Amygdala (tissue), 56 donors: ENCODE measurements at places on chromosomes 7 and 10.

GRCh38 chr10:119483001-119483400, 59.5 kb downstream of the RGS10 start:
- DNase-seq, result no peak

- DNase-seq, result no peak
These were observed 10.3 kb downstream of the PRF1 start for GRCh38 chr10:70592186-70592735.

DNA sequence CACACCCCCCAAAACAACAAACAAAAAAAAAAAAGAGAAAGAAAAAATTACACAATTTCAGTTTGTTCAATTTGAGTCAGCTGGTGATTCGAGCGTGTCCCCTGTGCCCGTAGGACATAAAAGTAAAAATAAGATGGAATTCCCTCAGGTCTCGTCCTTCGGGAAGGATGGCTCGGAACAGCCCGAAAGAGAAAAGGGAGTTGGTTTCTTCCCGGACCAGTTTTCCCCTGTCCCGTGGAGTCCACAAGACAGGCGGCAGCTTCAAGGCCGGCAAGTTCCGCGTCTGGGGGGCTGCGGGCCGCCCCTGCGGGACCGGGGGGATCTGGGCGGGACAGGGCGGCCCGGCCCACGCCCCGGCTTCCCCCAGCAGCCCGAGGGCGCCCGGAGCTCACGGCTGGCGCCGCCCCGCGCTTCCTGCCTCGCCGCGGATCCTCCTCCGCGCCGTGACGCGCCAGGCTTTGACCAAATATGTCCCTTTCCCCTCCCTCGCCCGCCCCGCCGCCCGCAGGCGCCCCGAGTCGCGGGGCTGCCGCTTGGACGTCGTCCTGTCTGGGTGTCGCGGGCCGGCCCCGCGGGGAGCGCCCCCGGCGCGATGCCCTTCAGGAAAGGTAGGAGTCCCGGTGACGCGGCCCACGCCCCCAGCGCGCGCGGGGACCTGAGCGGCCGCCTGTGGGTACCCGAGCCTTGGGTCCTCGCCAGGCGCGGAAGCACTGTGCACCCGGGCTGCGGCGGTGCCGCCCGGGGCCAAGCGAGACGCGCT, 55.8 kb downstream of the RBM17 start:
- DNase-seq, result peak; percentile 35

DNA sequence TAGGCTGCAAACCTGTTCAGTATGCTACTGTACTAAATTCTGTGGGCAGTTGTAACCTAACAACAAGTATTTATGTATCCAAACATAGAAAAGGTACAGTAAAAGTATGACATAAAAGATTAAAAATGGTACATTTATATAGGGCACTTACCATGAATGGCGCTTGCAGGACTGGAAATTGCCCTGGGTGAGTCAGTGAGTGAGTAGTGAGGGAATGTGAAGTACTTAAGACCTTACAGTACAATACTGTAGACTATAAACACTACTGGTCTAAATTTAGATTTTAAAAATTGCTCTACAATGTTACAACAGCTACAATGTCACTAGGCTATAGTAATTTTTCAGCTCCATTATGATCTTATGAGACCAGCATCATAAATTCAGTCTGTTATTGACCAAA, 146.0 kb upstream of the GNAI1 start:
- no peak for DNase-seq

GRCh38 chr7:78585980-78586379, 787.4 kb downstream of the PHTF2 start:
- no peak for DNase-seq

GRCh38 chr7:144777005-144777839, 58.6 kb downstream of the TPK1 start:
- DNase-seq, result no peak

DNA sequence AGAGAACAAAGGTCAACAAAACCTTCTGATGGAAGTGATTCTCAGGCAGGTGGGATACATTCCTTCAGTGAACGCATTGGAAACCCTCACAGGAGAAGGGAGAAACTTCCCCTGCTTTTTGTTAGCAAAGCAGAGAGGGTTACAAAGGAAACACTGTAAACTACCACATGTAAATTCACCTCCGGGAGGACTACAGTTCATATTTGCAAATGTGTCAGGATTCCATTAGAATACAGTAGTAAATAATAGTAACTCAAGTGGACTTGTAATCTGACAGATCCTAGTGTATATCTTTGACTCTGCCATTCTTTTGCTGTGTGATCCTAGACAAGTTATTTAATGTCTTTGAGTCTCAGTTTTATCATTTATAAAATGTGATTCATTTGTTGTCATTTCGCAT, 504.3 kb upstream of the NRP1 start:
- DNase-seq, result no peak

GRCh38 chr10:44662051-44662450, 249.1 kb upstream of the TMEM72 start:
- DNase-seq, result no peak

DNA sequence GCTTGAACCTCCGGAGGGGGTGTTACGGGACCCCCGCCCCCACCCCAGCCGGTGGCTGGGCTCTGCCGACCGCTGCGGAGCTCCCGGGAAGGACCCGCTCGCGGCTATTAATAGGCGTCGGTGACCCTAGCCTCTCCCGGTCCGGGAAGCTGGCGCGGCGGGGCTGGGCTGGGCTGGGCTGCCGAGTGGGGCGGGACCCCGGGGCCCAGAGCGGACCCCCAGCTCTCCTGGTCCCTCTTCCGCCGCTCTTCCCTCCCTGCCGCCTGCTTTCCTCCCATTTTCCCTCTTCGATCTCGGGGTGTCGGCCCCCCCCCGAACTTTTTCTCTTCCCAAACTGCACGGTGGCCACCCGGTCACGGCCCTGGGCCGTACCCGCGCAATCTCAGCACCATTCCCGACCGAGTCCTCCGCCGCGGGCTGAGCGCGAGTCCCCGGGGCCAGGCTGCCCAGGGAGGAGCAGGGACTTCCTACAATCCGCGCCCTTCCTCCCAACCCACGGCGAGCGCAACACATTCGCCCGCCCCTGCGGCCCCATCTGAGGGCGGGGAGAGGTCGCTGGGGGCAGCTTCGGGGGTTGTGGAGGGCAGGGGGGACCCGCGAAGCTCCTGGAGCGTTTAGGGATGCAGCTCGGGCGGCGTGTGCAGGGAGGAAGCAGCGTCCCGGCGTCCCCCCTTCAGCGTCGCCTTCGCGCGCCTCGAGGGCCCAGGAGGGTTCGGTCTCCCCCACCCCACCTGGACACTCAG, 3.1 kb upstream of the ELFN1 start:
- no peak for DNase-seq

- no peak for DNase-seq
These were observed 831.1 kb upstream of the C7orf33 start for GRCh38 chr7:147759327-147759943.

GRCh38 chr10:80351220-80351619, 5.3 kb downstream of the DYDC1 start:
- DNase-seq, result no peak

- no peak for DNase-seq
These were observed 29.4 kb upstream of the GPR26 start for GRCh38 chr10:123636598-123637325.

DNA sequence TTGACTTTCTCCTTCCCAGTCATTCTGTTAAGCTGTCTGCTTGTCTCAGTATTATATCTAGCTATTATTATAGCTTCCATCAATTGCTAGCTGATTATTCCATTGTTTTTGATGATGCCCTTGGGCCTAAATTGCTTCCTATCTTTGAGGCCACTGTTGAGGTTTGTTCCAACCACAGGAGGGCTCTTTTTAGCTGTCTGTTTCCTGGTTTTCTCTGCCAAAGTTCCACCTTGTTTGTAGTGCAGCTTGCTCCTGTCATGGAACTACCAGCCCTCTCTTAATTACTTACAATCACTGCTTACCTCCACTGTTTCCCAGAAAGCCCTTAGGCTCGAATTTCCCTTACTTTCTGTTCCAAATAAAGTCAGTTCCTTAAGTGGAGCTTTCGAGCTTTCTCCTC, 118.7 kb upstream of the SEC61G start:
- no peak for DNase-seq

GRCh38 chr10:132812520-132812919, 26.6 kb upstream of the NKX6-2 start:
- no peak for DNase-seq

- no peak for DNase-seq
These were observed 22.5 kb upstream of the HPS1 start for GRCh38 chr10:98469001-98469931.

- no peak for DNase-seq
These were observed 18.5 kb downstream of the CYP51A1 start for GRCh38 chr7:92115821-92116220.
